ENCODE measurements at places on chromosomes 5 and 9.

- H3K36me3 ChIP-seq: no peaks in the 10 kb centered on the region
- H3K27me3 ChIP-seq: no peaks in the 10 kb centered on the region
- no peak overlapping the region for H3K4me3 ChIP-seq
- DNase-seq: no peak
- no peak overlapping the region for H3K27ac ChIP-seq
Measured at GRCh38 chr5:41435276-41435675, 75.1 kb downstream of the PLCXD3 start.

- peak overlapping the region; percentile 31 for H3K4me3 ChIP-seq
- H3K36me3 ChIP-seq: peaks cover 8% of the 10 kb centered on the region
- peaks cover 22% of the 10 kb centered on the region for H3K27me3 ChIP-seq
- peak overlapping the region; percentile 99 for H3K27ac ChIP-seq
- no peak for DNase-seq
Measured at GRCh38 chr9:113611461-113612215, 148.1 kb downstream of the RGS3 start.

- H3K4me3 ChIP-seq: no peak overlapping the region
- no peak overlapping the region for H3K27ac ChIP-seq
- peak; percentile 14 for DNase-seq
- H3K27me3 ChIP-seq: no peaks in the 10 kb centered on the region
- H3K36me3 ChIP-seq: no peaks in the 10 kb centered on the region
Measured at GRCh38 chr5:171272996-171273970, 35.8 kb upstream of the TLX3 start.

DNA sequence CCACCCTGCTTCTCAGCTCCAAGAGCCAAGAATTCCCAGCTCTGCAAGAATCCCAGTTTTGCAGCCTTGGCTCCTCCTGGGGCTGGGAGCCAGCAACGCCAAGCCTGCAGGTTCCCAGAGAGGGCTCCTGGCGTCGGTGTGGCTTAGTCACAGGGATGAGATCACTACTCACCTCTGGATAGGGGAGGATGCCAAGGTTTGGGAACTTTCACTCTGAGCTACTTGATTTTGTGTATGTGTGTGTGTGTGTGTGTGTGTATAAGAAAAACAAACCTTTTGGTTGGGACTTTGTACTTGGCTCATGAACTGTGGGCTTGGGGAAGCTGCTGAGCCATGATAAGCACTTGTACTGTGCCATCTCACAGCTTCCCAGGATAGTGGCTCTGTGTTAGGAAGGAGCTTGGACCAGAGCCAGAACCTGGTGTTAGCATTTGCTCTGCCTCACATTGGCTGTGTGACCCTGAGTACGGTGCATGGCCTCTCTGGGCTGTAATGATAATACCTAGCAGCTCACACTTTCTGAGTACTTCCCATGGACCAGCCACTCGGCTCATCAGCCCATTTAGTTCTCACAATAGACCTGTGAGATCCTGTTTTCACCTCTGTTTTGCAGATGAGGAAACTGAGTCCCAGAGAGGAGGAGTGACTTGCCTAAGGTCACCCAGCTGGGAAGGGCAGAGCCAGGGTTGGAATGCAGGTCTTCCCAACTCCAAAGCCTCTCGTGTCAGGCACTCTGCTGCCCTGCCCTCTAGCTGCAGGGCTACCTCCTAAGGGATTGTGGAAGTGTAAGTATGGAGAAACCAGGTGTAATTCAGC lies 41.4 kb upstream of the DAB2IP start:
- H3K27me3 ChIP-seq: peaks cover 3% of the 10 kb centered on the region
- H3K4me1 ChIP-seq: peaks cover 15% of the 10 kb centered on the region
- no peak overlapping the region for H3K27ac ChIP-seq
- H3K36me3 ChIP-seq: no peaks in the 10 kb centered on the region
- DNase-seq: no peak

- H3K27me3 ChIP-seq: no peaks in the 10 kb centered on the region
- H3K27ac ChIP-seq: no peak overlapping the region
- H3K4me3 ChIP-seq: no peak overlapping the region
- no peaks in the 10 kb centered on the region for H3K36me3 ChIP-seq
- peaks cover 26% of the 10 kb centered on the region for H3K4me1 ChIP-seq
Measured at GRCh38 chr5:96324708-96325107, 108.3 kb downstream of the PCSK1 start.

DNA sequence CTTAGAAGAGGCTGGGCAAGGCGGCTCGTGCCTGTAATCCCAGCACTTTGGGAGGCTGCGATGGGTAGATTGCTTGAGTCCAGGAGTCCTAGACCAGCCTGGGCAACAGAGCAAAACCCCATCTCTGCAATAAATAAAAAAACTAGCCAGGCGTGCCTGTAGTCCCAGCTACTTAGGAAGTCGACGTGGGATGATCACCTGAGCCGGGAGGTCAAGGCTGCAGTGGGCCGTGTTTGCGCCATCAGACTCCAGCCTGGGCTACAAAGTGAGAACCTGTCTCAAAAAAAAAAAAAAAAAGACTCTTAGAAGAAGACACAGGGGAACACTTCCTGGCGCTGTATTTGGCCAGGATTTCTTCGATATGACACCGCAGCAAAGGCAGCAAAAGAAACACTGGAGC lies 23.7 kb upstream of the NRARP start:
- peaks cover 15% of the 10 kb centered on the region for H3K4me1 ChIP-seq
- no peak for DNase-seq
- H3K27me3 ChIP-seq: peaks cover 9% of the 10 kb centered on the region
- peaks cover 13% of the 10 kb centered on the region for H3K36me3 ChIP-seq
- H3K27ac ChIP-seq: no peak overlapping the region
- no peak overlapping the region for H3K4me3 ChIP-seq

- H3K4me3 ChIP-seq: no peak overlapping the region
- no peak for DNase-seq
Measured at GRCh38 chr5:73160239-73160671, 12.7 kb upstream of the TMEM174 start.

GRCh38 chr9:112048924-112049691 lies 126.0 kb downstream of the SUSD1 start:
- no peak overlapping the region for H3K4me3 ChIP-seq
- peaks cover 4% of the 10 kb centered on the region for H3K4me1 ChIP-seq
- H3K27me3 ChIP-seq: no peaks in the 10 kb centered on the region

DNA sequence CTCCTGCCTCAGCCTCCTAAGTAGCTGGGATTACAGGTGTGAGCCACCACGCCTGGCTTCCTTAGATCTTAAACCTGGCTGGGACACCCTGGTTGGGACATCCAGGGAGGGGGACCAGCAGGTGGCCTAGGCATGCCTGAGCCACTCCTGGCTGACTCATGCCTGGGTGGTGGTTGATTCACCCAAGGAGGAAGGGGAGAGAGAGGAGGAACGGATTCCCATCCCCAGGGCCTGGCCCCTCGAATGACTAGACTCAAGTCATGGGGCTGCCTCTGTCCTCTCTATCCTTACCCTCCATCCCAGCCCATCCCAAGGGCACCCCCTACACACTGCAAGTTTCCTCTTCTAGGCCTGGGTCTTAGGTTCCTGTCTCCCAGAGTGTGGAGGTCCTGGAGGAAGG lies 12.7 kb downstream of the EEIG1 start:
- no peak overlapping the region for H3K27ac ChIP-seq
- no peak overlapping the region for H3K4me3 ChIP-seq

DNA sequence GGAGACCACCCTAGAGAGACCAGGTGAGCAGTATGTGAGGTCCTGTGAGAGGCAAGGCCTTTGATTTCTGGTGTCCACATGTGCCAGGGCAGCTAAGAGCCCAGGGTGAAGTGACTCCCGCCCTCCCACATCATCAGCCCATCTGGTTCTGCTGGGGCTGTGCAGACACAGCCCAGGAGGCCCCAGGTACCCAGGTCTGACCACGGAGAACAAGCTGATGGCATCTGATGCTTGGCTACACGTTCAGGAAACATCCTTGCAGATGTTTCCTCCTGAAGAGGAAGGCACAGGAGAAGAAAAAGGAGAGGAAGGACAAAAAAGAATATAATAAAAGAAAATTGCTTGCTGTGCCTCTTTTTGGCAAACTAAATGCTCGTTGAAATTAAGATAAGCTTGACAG lies 225.8 kb downstream of the PAX5 start:
- H3K4me3 ChIP-seq: no peak overlapping the region
- DNase-seq: no peak
- peaks cover 44% of the 10 kb centered on the region for H3K4me1 ChIP-seq
- H3K27ac ChIP-seq: no peak overlapping the region

- no peak overlapping the region for H3K4me3 ChIP-seq
- peaks cover 2% of the 10 kb centered on the region for H3K27me3 ChIP-seq
- H3K36me3 ChIP-seq: no peaks in the 10 kb centered on the region
- no peak overlapping the region for H3K27ac ChIP-seq
- no peaks in the 10 kb centered on the region for H3K4me1 ChIP-seq
Measured at GRCh38 chr5:4019009-4019769, 423.6 kb downstream of the IRX1 start.

DNA sequence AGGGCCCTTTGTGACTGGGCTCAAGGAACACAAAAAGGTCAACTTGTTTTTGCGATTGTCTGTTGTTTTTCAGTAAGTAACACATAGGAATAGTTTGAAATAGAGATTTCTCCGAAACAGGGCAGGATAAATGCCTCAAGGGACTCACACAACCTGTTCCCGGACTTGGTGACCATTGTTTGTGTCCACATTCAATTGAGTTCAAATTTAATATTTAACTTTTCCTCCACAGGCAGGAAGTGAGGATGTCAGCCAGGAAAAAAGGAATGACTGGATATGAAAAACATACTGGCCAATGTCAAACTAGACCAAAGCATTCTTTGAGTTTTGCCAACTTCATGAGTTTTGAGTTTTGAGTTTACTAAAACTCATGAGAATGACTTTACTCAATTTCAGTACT lies 72.7 kb downstream of the SPATA31C2 start:
- no peaks in the 10 kb centered on the region for H3K4me1 ChIP-seq
- H3K36me3 ChIP-seq: no peaks in the 10 kb centered on the region
- no peaks in the 10 kb centered on the region for H3K27me3 ChIP-seq
- DNase-seq: no peak
- H3K4me3 ChIP-seq: no peak overlapping the region

DNA sequence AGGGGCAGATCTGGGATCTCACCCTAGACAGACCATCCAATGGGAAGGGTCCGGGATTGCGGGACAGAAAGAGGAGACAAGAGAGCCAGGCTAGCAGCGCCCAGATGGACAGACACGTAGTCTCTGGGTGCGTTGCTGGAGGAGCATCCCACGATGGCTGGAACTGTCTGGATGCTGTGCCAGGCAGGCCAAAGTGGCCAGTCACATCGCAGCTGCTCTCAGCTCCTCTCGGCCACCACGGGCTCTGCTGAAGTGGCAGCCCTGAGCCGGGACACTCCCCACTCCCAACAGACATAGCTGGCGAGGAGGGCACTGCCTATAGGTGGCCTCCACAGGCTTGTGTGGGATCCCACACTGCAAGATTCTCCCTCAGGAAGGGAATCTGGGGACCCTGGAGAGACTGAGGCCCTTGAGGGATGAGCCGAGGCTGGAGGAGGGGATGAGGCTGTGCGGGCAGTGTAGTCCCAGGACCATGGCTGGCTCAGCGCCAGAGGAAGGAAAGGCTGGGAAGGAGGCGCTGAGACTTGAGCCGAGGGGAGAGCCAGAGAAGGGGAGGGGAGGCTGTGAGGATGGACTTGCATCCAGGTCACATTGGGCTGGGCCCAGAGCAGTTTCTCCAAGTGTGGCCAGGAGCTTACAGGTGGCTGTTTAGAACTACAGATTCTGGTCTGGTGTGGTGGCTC lies 10.3 kb upstream of the WDR5 start:
- DNase-seq: no peak
- no peaks in the 10 kb centered on the region for H3K36me3 ChIP-seq
- H3K27ac ChIP-seq: no peak overlapping the region
- peaks cover 6% of the 10 kb centered on the region for H3K27me3 ChIP-seq

DNA sequence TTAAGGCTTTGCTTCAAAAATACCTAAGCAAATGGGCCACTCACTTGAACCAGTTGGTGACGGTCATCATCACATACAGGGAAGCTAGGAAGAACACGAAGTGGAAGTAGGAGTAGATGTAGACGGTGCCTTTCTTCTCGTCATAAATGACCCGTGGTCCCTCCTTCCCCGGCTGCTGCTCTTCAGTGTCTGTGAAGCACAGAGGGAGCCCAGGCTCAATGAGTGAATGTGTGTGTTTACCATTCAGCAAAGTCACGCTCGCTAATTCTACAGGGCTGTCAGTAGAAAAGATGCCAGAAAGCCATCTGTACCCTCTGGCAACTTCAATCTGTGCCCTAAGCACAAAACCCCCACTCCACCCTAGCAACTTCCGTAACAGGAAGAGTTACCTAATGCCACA lies 109.8 kb downstream of the SERINC5 start:
- peaks cover 41% of the 10 kb centered on the region for H3K4me1 ChIP-seq
- peaks cover 47% of the 10 kb centered on the region for H3K36me3 ChIP-seq
- H3K27ac ChIP-seq: no peak overlapping the region
- no peak overlapping the region for H3K4me3 ChIP-seq
- peaks cover 8% of the 10 kb centered on the region for H3K27me3 ChIP-seq

DNA sequence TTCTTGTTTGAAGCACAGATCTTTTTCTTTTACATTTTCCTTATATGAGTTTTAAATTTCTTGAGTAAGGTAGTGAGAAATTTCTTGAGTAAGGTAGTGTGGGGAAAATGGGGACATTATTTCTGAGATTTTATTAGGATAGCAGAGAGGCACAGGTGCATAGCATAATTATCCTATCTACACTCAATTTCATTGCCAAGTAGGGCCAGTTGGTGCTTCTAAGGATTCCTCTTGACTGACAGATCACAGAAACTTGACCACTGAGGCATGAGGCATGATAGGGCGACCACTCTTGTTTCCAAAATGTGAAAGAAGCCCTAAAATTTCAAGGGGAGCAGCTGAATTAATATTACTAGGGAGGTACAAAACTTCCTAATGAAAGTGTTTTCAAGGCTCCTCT lies 31.4 kb upstream of the TMC1 start:
- H3K36me3 ChIP-seq: no peaks in the 10 kb centered on the region
- no peak overlapping the region for H3K4me3 ChIP-seq
- H3K4me1 ChIP-seq: no peaks in the 10 kb centered on the region
- DNase-seq: no peak

- no peak overlapping the region for H3K27ac ChIP-seq
- no peak overlapping the region for H3K4me3 ChIP-seq
- H3K36me3 ChIP-seq: no peaks in the 10 kb centered on the region
Measured at GRCh38 chr5:126450907-126451306, 27.7 kb downstream of the GRAMD2B start.

- no peaks in the 10 kb centered on the region for H3K4me1 ChIP-seq
- no peaks in the 10 kb centered on the region for H3K36me3 ChIP-seq
- no peak for DNase-seq
- no peak overlapping the region for H3K27ac ChIP-seq
- H3K27me3 ChIP-seq: no peaks in the 10 kb centered on the region
Measured at GRCh38 chr5:167389537-167389936, 901.9 kb upstream of the WWC1 start.

DNA sequence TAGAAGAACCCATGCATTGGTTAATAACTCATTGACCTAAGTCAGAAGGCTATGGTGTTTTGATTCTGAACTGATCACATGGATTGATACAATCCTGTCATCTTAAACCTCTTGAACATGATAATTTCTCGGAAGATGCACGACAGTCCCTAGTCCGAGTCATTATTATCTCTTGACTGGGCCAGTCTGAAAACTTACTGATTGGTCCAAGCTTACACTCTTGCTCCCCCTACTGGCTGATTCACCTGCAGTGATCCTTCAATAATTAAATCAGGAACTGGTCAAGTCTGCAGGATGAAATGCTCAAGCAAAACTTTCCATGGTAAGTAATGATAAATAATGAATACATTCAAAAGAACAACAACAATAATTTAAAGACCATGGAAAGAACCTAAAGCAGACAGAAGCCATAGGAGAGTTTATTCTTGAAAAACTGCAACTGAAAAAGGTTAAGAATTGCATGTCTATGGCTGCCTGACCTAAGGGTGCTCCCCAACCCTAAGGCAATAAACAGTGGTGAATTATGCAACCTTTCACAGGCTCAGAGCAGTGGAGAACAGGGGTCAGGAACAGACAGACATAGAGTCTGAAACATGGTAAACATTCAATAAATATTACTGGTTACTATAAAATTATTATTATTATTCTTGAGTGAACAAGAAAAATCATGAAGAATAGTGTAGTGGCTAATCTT lies 79.3 kb downstream of the BRINP1 start:
- H3K27ac ChIP-seq: no peak overlapping the region
- no peaks in the 10 kb centered on the region for H3K27me3 ChIP-seq
- H3K36me3 ChIP-seq: no peaks in the 10 kb centered on the region
- peak; percentile 71 for DNase-seq
- no peak overlapping the region for H3K4me3 ChIP-seq
